Stimulated activated CD8-positive, alpha-beta memory T cell treated with anti-CD3 and anti-CD28 coated beads, Interleukin-12 subunit alpha, Interleukin-12 subunit beta, amount 100 ng/mL, for 4 hours (primary cell): ENCODE measurements at places on chromosomes 1 and 21.

- DNase-seq: no peak
These were observed 13.4 kb downstream of the NHLH2 start for GRCh38 chr1:115827452-115828044.

DNA sequence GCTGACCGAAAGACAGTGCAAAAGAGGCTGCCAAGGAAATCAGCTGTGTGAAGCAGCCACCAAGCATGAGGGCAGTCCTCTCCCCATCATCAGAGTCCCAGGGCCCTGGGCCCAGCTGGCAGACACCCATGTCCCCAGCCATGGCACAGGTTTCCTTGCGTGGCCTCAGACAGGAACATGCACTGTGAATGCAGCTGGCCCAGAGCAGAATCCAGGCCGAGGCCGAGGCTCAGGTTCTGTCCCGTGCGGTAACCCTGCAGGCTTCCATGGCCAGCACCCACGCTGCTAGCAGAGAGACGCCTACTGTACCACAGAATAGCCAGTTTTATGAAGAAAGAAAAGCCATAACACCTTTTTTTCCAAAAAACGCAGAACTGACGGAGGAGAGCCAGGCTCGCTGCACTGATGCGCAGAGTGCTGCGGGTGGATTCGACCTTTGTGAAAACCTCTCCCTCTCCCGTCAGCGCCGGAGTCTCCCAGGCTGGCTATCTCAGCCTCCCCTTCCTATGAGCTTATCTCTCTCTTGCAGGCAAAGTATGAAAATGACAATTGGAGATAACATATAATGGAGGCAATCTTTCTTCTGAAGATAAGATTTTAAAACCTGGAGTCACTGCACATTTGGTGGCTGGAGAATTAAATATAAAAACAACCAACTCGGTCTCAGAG is 106.6 kb downstream of the NPHP4 start:
- no peak for DNase-seq

GRCh38 chr21:39400173-39400572 is 45.4 kb downstream of the LCA5L start:
- DNase-seq: no peak

GRCh38 chr1:2350501-2350900 is 40.9 kb downstream of the MORN1 start:
- no peak for DNase-seq

DNA sequence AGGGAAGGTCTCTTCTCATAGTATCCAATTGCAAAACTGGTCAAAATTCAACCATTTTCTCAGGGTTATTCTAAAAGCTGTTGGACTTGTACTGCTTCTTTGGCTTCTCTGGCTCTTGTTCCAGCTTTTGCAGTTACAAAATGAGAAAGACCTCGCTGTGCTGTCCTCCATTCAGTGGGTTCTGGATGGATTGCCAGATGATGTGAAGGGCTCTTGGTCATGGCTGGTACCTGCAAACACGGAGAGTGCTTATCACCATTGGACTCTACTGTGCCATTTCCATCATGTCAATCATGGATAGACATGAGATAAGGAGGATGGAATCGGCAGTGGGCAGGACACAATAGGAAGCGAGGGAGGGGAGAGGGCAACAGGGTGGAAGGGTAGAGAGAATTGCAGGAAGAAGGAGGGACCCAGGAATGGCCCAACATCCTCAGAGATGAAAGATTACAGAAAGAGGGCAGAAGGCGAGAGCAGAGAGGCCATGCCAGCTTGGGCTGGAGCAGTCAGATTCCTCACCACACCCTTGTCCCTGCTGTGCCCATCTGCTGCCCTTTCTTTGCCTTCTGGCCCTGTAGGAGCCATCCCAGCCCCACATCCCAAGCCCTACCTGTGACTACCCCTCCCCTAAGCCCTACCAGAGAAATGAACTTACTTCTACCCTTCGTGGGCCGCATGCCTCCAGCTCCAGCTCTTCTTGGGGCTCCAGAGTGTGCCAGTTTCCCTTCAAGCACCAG is 70.3 kb downstream of the HIVEP3 start:
- DNase-seq: no peak

GRCh38 chr1:159938905-159939677 is 6.3 kb downstream of the IGSF9 start:
- no peak for DNase-seq

DNA sequence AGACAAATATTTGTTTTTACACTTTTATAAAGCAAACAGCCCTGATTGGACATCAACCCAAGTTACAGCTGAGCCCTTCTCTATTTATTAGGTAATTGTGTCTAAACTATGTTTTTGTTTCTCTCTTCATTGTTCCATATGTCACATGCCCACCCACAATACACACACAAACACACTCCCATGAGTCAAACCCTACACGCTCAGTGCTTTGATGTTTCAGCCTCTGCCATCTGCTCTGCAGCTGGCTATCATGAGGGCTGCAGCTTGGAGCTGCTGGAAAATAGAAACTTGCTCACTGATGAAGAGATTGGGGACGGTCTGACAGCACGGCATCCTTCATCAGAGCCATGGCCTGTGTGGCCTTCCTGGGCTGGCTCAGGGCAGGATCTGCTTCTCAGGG is 41.7 kb downstream of the PSMG1 start:
- DNase-seq: no peak

DNA sequence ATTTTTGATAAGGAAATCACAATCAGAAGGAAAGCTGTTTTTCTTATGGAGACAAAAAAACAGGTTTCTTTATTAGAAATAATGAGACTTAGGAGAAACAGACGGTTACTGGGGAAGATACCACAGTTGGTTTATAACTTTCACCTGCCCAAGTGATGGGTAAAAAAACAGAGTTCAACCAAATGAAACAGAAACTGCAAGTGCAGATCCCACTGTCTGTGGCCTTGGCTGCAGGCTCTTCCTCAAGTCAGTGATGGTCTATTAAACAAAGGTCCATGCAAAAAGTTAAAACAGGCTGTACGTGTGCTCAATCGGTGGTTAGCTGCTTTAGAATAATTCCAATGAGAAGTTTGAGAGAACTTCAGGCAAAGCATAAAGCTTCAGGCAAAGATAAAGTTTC is 112.1 kb upstream of the NEGR1 start:
- DNase-seq: no peak
